ENCODE measurements at places on chromosomes 2 and 18.

DNA sequence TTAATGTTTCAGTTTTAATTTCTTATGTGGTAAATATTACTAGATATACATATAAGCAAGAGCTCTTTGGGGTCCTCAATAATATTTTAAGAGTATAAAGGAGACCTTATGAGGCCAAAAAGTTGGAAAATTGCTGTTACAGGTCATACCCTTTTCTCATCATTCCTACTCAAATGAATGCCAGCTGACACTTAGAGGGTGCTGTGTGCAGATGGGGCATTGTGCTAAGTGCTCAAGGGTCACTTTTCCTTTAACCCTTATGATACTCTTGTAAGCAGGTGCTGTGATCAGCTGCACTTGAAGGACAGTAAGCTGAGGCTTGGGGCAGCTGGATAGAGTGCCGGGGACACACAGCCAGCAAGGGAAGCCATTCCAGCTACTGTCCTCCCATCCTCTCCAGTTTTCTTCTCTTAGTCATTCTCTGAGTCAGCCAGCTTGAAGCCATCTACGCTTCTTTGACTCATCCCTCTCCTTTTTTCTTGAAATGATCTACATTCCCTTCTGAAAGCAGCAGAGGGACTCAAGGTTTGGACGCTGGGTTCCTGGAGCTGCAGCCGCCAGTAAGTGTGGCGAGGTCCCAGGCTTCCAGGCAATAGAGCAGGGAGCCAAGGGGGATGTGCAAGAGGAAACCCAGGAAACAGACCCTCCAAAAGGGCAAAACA, 42.0 kb upstream of the CREB1 start:
- no peak for DNase-seq

- peak; percentile 85 for DNase-seq
These were observed 36.1 kb upstream of the TXNDC2 start for GRCh38 chr18:9849407-9850283.

GRCh38 chr2:173898178-173898668, 67.0 kb downstream of the SP3 start:
- no peak for DNase-seq

DNA sequence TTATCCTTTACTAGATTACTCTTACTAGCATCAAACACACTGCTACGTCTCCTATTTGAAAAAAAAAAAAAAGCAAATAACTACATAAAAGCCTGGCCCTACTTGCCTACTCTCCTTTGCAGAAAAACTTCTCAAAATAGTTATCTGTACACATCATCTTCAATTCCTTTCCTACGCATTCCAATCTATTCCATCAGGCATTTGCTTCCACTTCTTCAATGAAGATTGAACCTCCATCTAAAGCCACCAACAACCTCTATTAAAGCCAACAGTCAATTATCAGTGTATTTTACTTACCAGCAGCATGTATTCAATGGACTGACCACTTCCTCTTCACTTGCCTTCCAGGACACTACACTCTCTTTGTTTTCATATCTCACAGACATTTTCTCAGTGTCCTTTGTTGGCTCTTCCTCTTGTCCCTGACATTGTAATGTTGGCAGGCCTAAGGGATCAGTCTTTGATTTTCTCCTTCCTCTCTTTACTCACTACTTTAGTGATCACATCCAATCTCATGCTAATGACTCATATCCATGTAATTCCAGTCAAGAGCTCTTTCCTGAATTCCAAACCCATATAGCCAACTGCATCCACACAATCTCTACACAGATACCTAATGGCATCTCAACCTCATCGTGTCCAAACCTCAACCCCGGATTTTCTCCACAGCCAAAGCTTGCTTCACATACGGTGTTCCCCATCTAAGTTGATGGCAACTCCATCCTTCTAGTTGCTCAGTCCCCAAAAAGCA, 131.3 kb downstream of the CCDC148 start:
- no peak for DNase-seq
